ENCODE measurements at places on chromosomes 12 and 14. TPM values are rescaled to one million over a fixed set of nuclear protein-coding genes. Genes with fewer than 3 reads are reported as not detected.

The PTGR2 gene
- 6.2 TPM for total RNA-seq

The P2RX2 gene
- not detected for total RNA-seq

The SIX6 gene
- not detected for total RNA-seq

The SLC17A8 gene
- total RNA-seq: not detected

GRCh38 chr12:77179515-77179914 is 114.1 kb upstream of the E2F7 start:
- H3K27ac ChIP-seq: no peak overlapping the region
- no peaks in the 10 kb centered on the region for H3K36me3 ChIP-seq
- peaks cover 9% of the 10 kb centered on the region for H3K27me3 ChIP-seq
- no peak overlapping the region for H3K4me3 ChIP-seq

DNA sequence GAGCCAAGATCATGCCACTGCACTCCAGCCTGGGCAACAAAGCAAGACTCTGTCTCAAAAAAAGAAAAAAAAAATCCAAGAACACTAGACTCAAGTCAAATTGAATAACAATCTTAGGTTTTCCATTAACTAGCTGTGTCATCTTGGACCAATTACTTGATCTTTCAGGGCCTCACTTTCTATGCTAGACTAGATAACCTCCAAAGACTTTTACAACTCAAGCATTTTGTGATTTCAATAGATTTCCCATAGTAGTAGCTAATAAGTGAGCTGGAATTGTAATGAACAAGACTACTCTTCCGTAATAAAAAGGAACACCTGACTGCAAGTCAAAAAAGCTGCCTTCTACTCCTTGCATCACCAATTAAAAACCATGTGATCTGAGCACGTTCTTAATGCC is 127.0 kb upstream of the SSTR1 start:
- no peak overlapping the region for H3K4me3 ChIP-seq
- DNase-seq: no peak
- H3K36me3 ChIP-seq: no peaks in the 10 kb centered on the region
- H3K27ac ChIP-seq: no peak overlapping the region
- no peaks in the 10 kb centered on the region for H3K4me1 ChIP-seq
- no peaks in the 10 kb centered on the region for H3K27me3 ChIP-seq

DNA sequence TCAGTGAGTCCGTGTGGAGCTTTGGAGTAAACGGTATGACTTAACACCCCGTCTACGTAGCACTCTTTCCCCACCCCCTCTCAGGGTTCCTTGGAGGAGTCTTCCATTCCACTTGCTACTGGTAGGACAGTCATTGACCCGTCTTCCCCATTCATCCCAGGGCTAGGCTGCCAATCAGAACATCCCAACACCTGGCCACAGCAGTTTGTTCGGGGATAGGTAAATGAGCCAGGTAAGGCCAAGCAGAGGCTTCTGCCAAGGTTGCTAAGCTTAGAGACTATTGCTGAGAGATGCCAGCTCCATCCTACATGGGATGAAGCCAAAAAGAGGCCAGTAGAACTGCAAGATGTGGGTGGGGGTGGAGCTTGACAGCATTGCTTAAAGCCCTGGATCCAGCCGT is 130.8 kb downstream of the BCL11B start:
- no peak overlapping the region for H3K27ac ChIP-seq
- no peaks in the 10 kb centered on the region for H3K36me3 ChIP-seq
- H3K4me3 ChIP-seq: no peak overlapping the region
- DNase-seq: no peak
- H3K27me3 ChIP-seq: peaks cover 58% of the 10 kb centered on the region

GRCh38 chr14:96629082-96629481 is 126.9 kb downstream of the PAPOLA start:
- no peaks in the 10 kb centered on the region for H3K36me3 ChIP-seq
- peaks cover 7% of the 10 kb centered on the region for H3K4me1 ChIP-seq
- no peak for DNase-seq
- H3K27me3 ChIP-seq: peaks cover 32% of the 10 kb centered on the region
- H3K27ac ChIP-seq: no peak overlapping the region

DNA sequence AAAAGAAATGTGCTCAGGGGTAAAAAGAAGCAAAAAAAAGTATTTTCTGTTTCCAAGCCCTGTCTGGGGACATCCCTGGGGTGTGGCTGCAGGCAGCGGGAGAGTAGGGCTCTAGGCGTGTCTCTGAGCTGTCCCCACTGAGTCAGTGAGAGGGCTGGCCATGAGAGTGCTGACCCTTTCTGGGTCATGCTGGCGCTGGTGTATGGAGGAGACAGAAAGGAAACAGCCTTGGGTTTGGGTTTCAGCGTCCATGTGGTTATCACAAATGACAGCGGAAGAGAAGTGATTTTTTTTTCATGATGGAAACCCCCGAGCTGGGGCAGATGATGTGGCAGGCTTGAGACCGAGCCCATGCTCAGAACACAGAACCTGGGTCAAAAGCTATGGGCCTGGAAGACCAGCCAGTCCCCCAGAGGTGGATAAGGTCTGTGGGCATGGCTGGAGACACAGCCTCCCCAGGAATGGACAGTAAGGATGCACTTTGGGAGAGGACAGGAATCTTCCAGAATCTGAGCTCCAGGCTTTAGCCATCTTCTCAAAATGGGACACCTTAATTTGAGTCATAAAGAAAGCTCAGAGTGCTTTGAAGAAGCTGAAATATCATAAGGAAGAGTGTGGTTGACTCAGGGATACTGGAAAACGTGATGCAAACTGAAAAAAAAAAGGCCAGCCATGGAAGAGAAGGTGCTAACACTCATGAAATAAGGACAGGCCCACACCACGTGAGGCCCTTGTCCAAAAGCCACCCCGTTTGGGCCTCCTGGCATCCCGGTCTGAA is 36.2 kb downstream of the SYNE3 start:
- no peaks in the 10 kb centered on the region for H3K27me3 ChIP-seq
- no peak overlapping the region for H3K4me3 ChIP-seq
- peaks cover 28% of the 10 kb centered on the region for H3K4me1 ChIP-seq
- peak overlapping the region; percentile 36 for H3K27ac ChIP-seq

Measured in PC-3 (cell line).